ENCODE measurements at places on chromosomes 3 and 15. TPM values are rescaled to one million over a fixed set of nuclear protein-coding genes. Genes with fewer than 3 reads are reported as not detected.

CDHR4 gene
- 0.16 TPM for total RNA-seq

CEP63 gene
- 17.8 TPM for total RNA-seq

KPNA4 gene
- total RNA-seq = 38.2 TPM

- no peak for DNase-seq
Observed at GRCh38 chr3:122405015-122405414, 10.8 kb downstream of the WDR5B start.

DNA sequence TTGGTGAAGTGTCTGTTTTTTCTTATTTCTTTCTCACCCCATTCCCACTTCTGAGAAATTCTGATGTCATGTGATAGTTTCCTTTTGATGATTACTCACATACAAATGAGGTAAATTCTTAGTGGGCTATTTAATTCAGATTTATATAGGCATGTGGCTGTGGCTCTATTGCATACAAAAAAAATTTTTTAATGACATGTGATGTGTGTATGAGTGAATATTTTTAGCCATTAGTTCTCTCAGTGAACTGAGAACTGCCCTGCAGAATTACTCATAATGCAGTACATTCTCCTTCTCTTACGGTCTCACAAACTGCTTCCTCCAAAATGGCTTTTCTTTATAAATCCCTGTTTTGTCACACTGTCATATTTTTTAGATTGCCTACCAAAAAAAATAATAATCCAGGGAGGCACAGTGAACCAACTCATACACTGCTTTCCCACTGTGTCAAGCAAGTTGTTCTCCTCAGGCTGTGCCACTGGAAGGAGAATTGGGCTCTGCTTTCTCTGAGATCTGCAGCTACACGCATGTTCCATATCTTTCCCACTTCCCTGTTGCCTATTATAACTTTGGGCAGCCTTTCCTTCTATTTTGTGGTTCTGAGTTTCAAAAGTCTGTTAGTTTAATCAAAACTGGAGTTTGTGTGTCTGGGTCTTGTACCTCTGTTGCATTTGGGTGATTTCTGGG is 415.7 kb upstream of the THBS1 start:
- no peak for DNase-seq

DNA sequence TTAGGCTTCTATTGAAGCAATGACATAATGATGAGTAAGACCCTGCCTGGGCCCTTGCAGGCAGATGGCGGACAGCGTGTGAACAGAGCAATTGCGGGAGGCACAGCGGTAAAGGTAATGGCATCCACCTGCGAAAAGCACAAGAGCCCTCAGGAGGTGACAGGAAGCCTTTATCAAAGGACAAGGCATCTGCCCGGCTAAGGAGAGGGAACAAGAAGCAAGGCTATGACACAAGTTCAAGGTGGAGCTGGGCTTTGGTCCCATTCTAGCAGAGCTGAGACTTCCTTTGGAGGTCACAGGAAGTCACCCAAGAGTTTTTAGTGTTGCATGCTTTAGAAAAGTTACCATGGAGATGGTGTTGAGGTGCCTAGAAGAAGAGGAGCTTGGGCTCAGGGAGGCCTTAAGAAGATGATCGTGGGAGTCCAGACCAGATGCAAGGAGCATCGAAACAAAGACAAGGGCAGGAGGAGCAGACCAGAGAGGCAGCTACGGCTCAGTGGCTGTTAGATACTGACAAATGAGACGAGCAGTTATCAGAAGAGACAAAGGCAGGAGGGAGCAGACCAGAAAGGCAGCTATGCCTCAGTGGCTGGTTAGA is 34.5 kb downstream of the OSBPL10 start:
- DNase-seq = no peak

GRCh38 chr3:196431181-196432136 is 768 bp downstream of the UBXN7 start:
- peak; percentile 53 for DNase-seq

DNA sequence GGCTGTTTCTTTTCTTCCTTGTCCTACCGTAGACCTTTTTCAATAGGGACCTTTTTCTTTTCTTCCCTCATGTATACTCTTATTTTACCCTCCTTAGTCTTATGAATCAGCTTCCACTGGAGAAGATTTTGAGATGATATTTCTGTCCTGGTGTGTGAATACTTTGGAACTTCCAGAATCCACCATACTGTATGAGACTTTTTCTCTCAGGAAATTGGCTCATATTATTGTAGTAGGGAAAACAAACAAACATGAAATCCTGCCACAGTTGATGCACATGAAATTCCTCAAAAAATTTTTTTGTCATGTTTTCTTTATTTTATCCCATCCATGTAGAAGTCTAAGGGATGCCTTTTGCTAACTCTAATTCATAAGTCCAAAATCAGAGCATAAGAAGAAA is 289.3 kb upstream of the PLSCR5 start:
- no peak for DNase-seq

- no peak for DNase-seq
Observed at GRCh38 chr15:90955624-90956273, 1.1 kb downstream of the RCCD1 start.

- no peak for DNase-seq
Observed at GRCh38 chr3:29746163-29746760, 465.4 kb downstream of the RBMS3 start.

DNA sequence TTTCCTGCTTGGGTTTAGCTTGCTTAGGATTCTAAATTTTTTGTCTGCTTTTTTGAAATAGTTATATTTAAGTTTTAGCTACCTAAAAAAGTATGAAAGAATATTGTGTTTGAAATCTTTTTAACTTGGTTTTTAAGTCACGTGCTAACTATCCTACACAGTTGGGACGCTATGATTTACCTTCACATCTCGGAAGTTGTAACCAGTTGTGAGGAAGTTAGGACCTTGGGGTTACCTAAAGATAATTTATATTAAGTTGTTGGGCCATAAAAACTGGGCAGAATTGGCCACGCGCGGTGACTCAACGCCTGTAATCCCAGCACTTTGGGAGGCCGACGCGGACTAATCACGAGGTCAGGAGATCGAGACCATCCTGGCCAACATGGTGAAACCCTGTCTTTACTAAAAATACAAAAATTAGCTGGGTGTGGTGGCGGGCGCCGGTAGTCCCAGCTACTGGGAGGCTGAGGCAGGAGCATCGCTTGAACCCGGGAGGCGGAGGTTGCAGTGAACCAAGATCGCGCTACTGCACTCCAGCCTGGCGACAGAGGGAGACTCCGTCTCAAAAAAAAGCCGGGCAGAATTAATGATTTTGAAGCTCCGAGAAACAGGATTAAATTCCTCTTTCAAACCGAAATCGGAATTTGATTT is 1.0 kb downstream of the ZFAND6 start:
- DNase-seq = peak; percentile 56

GRCh38 chr15:39188930-39189329 is 391.9 kb upstream of the THBS1 start:
- no peak for DNase-seq

GRCh38 chr15:69809421-69809820 is 288.3 kb downstream of the TLE3 start:
- DNase-seq = no peak

DNA sequence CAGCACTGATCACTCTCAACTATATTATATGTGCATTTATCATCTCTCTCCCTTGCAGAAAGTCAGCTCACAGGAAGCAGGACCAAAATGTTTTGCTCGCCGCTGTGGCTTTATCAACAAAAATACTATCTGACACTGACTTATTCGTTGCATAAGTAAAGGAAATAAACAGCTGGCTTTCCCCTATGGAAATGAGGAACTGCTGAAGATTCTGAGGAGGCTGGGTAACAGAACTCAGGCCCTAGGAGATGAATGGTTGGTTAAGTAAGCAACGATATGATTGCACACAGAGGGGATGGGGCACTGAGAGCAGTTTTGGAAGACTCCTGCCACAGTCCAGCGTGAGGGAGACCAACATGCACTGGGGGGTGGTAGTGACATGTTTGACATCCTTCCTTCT is 181.1 kb downstream of the STT3B start:
- no peak for DNase-seq

DNA sequence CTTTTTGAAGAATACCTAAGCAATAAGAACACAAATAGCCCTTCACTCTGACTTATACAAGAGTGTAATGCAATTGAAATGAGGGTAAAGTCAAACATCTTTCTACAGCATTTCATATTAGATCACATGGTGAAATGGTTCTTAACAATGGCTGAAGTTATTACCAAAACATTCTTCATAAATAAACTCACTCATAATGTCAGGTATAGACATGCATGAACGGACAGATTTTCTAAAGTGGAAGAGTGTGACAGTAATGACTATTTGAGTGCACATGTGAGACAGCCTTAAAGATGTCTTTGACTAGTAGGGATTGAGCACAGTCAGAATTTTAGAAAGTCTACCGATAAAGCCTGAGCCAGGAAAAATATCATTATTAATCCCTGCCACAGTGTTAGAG is 471.0 kb downstream of the ZPLD1 start:
- DNase-seq = no peak

- DNase-seq = no peak
Observed at GRCh38 chr3:44114142-44114541, 127.5 kb upstream of the TOPAZ1 start.

DNA sequence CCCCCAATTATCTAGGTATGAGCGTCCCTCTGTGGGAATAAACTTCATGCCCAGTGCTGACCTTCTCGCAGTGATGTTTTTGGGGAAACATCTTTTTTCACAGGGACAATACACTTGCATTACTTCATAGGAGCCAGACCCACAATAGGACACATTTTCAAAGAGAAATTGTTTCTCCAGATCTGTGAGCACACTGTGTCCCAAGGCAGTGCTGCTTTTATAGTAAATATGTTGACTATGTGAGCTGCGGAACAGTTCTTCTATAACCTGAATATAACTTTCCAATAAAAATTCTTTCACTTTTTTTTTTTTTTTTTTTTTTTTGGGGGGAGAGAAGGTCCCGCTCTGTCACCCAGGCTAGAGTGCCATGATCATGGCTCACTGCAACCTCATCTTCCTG is 17.4 kb upstream of the THSD4 start:
- no peak for DNase-seq

DNA sequence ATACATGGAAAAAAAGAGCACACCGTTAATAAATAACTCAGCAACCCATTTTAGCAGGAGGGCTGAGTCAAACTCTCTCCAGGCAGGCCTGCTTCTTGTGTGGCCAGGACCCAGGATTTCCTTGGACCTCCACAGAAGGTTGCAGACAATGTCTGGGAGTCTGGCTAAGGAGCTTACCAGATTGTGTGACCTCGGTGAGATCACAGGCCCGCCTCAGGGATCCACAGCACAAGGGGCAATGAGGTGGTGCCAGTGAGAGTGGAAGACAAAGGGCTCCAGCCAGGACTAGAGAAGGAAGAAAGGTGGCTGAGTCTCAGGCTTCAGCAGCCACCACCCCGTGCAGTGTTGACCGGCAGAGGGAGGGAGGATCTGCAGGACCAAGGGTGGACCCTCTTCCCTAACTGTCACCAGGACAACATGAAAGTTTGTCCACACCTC is 32.2 kb upstream of the SEC22A start:
- DNase-seq = no peak

DNA sequence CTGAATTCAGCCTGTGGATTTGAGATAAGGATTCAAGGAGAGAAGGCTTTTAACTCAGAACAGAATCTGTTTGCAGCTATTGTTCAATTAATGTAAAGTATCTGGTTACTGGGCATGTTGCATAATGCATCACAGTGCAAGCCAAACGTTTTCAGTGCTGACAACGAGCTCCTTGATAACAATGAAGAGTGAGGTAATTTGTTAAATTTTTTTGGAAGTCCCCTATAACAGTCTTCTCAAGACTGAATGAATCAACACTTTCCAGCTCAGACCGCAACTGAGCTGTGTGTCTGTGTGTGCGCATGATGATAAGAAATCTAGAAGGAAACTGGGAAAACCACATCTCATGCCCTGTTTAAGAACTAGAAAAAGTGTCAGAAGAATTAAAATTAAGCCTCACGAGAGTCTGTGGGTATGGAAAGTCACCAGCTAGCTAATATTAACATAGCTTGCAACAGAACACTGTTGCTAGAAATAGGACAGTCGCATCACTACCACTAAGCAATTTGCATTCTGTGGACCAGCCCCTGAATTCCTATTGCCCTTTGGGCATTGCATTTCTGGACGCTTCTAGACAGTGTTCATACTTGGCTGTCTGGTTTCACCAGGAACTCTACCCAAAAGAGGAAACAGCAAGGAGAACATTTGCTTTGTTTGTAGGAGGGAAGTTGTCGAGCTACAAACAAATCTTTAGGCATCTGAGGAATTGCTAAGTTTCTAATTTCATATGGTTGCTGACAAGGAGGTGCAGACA is 43.7 kb upstream of the ATP2C1 start:
- peak; percentile 74 for DNase-seq

GRCh38 chr15:92661069-92661468 is 5.5 kb upstream of the FAM174B start:
- no peak for DNase-seq

DNA sequence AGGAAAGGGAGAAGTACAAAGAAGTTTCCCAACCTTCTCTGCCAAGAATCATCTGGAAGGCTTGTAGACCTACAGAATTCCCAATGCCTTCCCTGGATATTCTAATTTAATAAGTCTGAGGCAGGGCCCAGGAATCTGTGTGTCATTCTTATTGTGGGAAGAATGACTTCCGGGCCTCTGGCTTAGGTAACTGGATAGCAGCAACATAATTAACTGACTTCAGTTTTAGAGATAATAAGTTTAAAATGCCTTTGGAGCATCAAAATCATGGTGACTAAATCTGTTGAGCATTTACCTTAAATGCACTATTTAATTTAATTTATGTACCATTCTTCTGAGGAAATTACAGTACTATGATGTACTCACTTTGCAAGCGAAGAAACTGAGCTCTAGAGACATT is 44.3 kb upstream of the TM4SF1 start:
- DNase-seq = no peak

DNA sequence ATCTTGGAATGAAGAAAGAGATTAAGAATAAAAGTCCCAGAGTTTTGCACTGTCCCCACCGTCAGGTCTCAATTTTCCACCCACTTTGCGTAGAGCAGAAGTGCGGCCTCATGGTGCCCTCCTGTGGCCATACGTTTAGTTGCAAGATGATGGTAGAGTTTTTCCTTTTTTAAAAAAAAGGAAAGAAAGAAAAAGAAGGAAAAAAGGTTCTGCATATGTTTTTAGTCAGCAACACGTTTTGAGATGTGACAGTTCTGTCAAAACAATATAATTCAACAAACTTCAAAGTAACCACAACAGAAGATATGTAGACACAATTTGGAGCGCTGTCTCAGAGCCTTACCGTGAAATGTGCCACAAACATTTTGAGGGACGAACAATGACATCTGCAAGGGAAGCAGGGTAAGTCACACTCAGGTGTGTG is 24.6 kb downstream of the EBLN2 start:
- peak; percentile 52 for DNase-seq

- DNase-seq = no peak
Observed at GRCh38 chr3:122977746-122978466, 49.7 kb downstream of the SEMA5B start.
